ENCODE measurements at places on chromosomes 16 and 17. TPM values are rescaled to one million over a fixed set of nuclear protein-coding genes. Genes with fewer than 3 reads are reported as not detected.

The IL32 gene
- total RNA-seq = 1,836 TPM

The ACE gene
- total RNA-seq = 0.18 TPM

DNA sequence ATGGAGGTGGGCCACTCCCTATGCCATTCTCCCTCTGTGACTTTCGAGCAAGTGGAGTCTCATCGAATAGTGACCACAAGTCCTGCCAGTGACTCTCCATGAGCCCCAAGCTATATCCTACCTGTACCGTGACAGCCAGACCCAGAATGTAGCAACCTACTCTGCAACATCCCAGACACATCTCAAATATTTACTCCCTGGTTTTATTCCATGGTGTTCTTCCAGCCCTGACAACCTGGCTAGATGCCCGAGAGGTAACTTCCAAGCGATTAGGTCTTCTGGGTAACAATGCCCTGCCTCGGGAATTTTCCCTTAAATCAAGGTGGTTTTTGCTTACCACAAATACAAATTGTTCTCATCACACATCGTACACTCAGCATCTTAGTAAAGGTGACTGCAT lies 211.7 kb downstream of the ZFHX3 start:
- no peak for DNase-seq

GRCh38 chr17:44221084-44221861 lies 1.8 kb upstream of the UBTF start:
- peak; percentile 78 for DNase-seq

DNA sequence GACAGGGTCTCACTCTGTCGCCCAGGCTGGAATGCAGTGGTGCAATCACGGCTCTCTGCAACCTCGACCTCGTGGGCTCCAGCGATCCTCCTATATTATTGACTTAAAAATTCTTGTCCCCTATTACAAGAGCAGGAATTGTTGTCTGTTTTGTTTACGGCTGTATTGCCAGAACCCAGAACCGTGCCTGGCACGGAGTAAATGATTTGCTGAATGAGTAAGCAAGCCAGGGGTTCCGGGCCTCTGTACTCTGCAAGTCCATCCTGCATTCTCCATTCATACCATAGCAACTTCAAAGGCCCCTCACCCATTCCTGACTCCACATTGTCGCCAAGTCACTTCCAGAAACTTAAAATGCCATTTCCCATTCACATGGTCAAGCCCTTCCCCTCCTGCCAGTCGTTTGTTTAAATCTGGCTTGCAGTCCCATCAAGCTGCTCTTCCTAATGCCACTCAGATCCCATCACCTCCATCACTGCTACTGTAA lies 6.9 kb downstream of the ADCY9 start:
- DNase-seq = no peak

DNA sequence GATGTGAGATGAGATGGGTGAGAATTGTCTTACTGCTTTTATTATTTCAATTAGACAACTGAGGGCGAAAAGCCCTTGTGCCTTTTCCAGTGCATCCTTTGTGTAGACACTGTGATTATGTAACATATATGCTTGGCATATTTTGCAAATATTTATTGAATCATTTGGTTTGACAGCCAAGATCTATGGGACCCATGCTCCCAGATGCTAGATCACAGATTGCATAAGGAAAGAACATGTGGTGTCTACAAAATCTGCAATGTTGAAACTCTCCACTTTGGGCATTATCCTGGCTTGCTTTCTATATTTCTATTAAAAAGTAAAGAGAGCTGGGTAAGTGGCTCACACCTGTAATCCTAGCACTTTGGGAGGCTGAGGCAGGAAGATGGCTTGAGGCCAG lies 4.8 kb upstream of the COG1 start:
- no peak for DNase-seq

The PNMT gene
- total RNA-seq = not detected

GRCh38 chr16:68377667-68378393 lies 67.0 kb downstream of the PRMT7 start:
- no peak for DNase-seq

GRCh38 chr16:70653406-70653805 lies 7.0 kb downstream of the IL34 start:
- no peak for DNase-seq

GRCh38 chr16:18839555-18839954 lies 38.2 kb upstream of the ARL6IP1 start:
- DNase-seq = no peak

DNA sequence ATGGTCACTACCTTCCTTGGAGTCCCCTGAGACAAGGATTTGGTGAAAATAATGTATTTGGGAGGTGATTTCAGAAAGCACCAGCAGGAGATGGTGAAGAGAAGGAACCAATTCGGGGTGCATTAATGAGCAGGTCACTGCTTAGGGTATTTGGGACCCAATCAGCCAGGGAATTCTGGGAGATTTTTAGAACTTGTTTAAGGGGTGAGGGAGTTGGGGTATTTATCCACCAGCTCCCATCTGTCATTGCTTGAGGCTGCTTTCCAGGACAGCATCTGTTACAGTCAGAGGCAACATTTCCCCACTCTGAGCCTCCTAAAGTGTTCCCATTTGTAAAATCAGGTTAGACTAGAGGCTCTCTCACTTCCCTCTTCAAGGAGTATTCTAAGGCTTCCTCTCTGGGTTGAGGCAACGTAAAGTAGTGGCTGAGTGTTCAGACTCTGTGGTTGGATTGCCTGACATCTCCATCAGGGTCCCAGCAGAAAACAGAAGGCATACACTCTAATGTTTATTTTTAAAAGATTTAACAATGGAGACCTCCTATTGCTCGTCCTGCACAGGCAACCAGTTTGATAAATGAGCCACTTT lies 60.9 kb downstream of the CLEC19A start:
- DNase-seq = no peak

The CFAP119 gene
- 4.4 TPM for total RNA-seq

The CBX2 gene
- total RNA-seq = 16.2 TPM

GRCh38 chr17:80034791-80035686 lies 633 bp downstream of the TBC1D16 start:
- peak; percentile 67 for DNase-seq

GRCh38 chr17:50763716-50764475 lies 3.4 kb downstream of the ANKRD40CL start:
- no peak for DNase-seq

- no peak for DNase-seq
These were observed 14.4 kb upstream of the CCL13 start for GRCh38 chr17:34341916-34342315.

The SKA2 gene
- 105 TPM for total RNA-seq

GRCh38 chr16:69486724-69487123 lies 62.3 kb downstream of the CYB5B start:
- DNase-seq = no peak

The CIBAR2 gene
- not detected for total RNA-seq

The CCL15 gene
- total RNA-seq = not detected

DNA sequence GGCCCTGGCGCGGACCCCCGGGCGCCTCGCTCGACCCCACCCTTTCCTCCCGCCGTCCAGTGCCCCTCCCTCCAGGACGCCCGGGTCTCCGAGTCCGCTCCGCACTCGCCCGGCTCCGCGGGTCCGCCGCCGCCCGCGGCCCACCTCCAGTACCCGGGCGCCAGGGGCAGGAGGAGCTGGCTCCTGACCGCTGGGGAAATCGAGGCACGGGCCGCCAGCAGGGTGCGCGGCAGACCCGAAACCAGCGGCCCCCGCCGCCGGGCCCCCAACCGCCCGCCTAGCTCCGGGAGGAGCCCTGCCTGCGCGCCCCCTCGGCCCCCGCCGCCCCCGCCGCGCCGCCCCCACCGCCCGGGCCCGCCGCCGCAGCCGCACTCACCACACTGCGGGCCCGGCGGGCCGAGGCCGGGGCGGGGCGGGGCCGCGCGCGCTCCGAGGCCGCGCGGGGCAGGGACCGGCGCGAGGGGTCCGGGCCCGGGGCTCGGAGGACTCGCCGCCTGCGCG lies 333 bp downstream of the MAFG start:
- DNase-seq = no peak

DNA sequence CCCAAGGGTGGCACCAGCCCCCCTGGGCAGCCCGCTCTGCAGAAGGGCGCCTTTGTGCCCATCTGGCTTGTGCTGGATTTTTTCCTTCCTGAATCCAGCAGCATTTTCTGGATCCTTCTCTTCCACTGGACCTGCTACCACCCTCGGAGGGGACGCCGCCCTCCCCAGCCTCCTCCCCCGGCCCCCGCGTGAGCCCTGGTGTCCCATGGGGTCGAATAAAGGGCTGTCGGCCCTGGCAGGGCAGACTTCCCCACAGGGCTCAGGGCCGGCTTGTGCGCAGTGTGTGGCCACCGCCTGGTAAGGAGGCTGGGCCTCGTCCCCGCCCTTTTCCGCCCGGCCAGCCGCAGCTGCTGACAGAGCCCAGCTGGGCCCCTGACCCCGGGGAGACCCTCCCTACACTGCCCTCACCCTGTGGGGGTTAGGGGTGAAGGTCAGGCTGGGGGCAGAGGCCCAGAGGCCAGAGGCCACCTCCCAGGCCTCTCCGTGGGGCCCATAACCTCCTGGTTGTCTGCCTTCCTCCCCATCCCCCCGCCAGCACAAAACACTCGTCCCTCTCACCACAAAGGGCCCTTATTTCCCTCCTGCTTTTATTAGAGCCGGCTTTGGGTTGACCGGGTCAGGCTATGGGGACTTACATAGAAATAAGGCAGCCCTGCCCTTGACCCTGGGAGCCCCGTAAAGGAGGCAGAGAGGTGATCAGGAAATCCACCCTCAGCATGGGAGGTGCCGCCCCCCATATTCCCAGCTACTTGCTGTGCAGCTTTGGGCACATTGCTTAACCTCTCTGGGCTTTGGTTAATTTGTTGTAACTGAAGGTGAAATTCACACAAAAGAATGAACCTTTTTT lies 179.3 kb upstream of the CIBAR2 start:
- DNase-seq = no peak

- DNase-seq = no peak
These were observed 995.5 kb upstream of the GOT2 start for GRCh38 chr16:59729613-59730012.

DNA sequence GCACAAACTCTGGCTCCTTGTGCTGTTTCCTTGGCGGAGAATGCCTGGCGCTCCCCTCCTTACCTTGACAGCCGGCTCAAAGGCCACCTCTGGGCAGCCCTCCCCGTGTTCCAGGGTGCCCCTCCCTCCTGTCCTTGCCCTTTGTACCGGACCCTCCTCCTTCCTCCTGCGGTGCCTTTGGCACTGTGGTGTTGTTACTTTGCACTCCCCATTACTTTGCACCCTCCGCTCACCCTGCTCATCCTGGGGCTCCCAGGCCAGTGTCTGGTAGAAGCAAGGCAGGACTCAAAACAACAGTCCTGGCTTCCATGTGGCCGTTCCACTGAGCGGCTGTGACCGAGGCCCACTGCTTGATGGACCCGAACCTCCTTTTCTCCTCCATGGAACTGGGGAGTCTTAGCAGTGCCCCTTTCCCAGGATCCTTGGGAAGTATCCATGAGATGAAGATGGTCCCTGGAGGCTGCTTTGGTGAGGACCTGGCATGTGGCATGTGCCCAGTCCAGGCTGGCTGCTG lies 147.8 kb downstream of the CMIP start:
- DNase-seq = no peak

DNA sequence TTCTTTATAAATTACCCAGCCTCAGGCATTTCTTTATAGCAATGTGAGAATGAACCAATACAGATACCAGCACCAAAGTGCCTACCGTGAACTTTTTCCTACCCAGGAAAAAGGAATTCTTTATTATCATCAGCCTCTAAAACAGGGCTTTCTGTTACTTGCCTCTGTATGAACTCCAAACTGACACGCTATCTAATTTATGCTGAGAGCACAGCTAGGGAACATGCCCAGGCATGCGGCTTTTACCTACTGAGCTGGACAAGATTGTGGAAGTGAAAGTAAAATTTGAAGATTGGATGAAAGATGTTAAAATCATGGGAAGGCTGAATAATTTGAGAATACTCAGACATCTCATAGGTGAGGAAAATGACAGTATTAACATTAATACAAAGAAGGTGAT lies 24.4 kb upstream of the ADCY9 start:
- DNase-seq = no peak

DNA sequence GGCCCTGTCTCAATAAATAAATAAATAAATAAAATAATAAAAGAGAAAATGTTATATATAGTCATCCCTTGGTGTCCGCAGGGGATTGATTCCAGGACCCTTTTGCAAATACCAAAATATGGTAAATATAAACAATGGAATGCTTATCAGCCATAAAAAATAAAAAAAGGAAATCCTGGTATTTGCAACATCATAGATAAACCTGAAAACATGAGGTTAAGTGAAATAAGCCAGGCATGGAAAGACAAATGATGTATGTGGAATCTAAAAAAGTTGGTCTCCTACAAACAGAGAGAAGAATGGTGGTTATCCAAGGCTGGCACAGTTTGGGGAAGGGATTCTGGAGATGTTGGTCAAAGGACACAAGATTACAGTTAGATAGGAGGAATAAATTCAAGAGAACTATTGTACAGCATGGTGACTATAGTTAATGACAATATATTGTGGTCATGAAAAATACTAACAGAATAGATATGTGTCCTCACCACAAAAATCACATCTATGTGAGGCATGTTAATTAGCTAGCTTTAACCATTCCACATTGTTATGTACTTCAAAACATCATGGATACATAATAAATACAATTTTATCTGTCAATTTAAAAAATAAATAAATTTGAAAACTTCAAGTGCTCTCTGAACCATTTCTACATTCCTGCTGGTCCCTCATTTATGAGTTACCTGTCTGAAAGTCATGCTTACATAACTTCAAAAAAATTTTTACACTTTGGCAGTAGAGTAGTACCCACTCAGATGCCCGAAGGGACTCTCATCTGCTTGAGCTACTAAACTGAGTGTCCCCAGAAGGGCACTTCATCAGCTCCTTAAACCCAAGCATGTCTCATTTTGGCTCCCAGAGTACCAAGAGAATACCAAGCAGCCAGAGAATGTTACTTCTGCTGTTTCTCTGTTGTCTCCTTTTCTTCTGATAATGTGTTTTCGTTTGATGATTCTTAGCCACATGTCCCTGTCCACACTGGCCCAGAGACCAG lies 26.6 kb downstream of the N4BP1 start:
- no peak for DNase-seq

DNA sequence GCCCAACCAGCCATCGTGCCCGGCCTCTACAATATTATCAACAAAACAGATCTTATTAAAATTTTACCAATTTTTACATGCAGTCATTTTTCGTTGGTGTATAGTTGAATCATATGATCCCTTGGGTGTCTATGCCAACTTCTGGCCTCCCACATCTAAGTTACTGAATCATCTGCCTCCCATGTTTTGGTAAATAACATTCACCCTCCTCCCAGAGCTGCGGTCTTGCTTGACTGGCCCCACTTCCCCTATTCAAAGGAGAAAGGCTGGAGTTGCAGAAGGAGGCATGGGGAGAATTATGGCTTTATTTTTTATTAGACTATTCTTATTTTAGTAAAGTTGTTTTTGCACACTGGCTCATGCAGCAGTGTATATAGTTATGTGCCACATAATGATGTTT lies 18.5 kb upstream of the CCL23 start:
- DNase-seq = no peak

- no peak for DNase-seq
These were observed at the start of gene CETP for GRCh38 chr16:56961851-56962281. CETP (plus strand) TSS chr16:56961950; CDS start chr16:56961980, 30 bp downstream.
